ENCODE measurements at places on chromosomes 2 and 18.

DNA sequence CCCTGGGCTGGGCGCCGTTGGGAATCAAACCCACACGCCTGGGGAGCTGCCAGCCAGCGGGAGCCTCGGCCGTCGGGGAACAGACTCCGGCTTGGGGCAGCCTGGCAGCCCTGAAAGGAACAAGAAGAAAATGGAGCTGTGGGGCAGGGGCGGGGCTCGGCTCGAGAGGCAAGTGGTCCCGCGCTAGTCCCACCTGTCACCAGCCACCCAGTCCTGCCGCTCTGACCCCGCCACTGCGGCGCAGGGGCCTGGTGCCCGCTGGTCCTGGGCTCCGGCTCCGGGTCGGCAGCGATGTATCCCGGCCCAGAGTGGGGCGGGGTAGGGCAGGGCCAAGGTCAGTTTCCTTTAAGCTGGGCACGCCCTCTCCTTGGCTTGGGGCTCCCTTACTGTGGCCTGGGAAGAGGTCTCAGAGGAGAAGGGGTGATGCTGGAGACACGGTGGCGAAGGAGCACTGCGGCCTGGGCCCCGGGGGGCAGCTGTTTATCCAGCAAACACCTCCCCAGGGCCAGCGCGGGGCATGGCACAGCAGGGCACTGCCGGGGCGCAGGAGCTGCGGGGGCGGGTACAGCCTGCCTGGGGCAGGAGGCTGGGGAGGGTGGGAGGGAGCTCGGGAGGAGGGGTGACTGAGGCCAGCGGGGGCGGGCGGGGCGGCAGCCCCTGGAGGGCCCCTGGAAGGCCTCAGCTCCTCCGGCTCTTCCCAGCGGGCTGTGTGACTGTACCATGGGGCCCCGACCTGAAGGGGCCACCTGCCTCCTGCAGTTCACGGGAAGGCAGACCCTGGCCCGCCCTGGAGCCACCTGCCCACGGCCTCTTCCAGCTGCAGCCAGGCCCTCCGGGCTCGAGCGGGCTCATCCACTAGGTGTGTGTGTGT, 15.6 kb downstream of the ODC1 start:
- no peak for DNase-seq

DNA sequence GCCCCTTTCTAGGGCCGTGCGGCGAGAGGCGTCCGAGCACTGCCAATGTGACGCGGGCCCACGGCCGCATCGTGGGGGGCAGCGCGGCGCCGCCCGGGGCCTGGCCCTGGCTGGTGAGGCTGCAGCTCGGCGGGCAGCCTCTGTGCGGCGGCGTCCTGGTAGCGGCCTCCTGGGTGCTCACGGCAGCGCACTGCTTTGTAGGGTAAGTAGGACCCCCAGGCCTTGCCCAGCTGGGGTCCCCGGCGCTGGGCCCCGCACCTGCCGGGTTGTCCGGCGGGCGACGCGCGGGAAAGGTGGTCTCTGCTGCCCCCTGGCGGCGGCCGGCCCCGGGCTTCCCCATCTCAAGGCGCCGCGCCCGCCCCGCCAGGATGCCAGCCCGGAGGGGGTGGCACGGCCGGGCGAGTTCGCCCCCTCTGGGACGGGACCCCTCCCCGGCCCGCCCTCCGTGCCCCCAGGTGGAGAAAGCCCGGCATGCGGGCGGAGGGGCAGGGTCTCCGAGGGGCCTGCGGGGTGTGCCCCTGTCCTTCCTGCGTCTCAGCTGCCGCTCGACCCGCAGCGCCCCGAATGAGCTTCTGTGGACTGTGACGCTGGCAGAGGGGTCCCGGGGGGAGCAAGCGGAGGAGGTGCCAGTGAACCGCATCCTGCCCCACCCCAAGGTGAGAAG, 1.9 kb downstream of the PRSS56 start:
- no peak for DNase-seq

DNA sequence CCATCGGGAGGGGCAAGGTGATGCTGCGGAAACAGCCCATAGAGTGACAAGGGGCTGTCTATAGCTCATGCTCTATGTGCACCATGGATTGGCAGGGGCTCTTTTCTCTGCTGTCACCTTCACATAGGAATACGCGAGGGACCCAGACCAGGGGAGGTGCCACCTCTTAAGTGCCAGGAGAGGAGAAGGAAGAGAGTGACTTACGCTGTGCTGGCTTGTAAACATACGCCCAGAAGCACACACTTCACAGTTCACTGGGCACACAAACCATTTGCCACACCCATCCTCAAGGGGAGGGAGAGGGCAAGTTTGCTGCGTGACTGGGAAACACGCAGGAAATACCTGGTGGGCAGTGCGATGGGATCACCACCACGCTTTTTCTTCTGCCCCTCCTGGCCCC, 65.1 kb upstream of the GPR45 start:
- DNase-seq: no peak

DNA sequence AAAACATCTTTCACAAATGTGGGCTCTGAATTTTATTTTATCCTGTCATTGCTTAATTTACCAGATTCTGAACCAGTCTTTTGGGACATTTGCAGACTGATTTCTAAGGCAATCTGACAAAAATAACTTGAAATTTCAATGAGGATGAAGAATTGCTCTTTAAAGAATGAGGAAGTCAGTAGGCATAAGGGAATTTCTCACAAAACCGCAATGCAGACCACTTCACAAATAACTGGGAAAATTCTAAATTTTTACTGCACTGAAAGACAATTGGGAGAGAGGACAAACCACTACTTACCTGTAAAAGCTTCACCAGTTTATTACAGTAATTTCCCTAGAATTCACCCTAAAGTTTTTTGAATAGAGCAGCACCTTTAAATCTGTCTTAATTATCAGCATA, 736.3 kb downstream of the NRXN1 start:
- no peak for DNase-seq

GRCh38 chr2:197294260-197294659, 16.3 kb downstream of the ANKRD44 start:
- DNase-seq: no peak

Data from NCI-H1105 treated with DMSO at 0.1 percent for 48 hours (cell line).